Effector memory CD4-positive, alpha-beta T cell (primary cell): ENCODE measurements at places on chromosomes 4 and X.

DNA sequence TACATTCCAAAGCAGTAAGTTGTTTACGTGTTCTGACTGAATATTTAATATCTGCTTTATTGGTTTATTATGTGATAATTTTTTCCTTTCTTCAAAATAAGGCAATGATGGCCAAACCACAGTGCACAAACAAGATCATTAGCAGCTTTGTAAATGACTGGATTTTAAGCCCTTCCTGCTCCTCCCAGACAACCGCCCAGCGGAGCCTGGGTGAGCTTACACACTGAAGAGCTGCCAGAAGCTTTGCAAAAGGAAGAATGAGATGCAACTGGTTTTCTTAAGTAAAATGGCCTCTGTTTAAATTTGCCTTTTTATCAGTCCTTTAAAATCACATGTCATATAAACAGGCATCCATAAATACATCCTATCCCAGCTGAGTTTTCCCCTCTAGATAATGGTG, 52.2 kb downstream of the SPARCL1 start:
- no peak for DNase-seq

DNA sequence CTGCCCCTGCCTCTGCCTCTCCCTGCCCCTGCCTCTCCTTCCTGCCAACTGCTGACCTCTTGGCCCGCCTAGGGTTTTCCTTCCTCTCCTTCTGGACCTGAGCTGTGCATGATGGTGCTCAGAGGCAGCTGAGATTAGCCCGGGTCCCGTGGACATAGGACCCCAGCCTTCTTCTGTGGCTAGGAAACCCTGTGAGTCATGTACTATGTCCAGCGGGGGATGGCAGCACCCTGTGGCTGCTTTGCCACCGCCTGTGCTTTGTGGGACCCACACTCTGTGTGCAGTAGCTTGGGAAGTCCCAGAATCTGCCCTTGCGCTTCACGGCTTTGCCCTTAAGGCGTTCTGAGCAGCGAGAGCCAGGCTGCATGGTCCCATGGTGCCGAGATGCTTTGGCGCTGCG, 105.5 kb upstream of the PSAPL1 start:
- no peak for DNase-seq

GRCh38 chr4:16508968-16509367, 282.7 kb upstream of the TAPT1 start:
- no peak for DNase-seq

DNA sequence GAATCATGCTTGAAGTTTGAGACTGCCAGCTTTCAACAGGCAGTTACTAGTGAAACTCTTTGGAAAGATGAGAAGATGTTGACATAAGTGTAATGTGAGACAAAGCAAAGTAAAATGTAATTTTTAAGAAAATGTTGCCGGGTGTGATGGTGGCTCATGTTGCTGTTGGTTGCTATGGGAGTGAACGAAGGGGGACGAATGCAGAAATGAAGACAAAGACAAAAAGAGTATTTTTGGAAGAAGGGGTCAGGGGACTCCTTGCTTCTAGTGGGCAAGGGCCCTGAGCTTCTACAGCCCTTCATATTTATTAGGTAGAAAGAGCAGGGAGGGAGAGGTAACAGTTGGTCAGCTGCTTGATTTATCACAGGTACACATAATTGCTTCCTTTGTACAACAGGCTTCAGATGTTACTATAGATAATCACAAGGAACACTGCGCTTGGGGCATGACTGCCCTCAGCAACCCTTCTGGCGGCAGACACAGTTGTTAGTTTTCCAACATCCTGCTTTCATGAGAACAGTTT, 11.9 kb upstream of the UGDH start:
- no peak for DNase-seq

- DNase-seq, result no peak
Measured at GRCh38 chr4:141132072-141132708, 1.1 kb downstream of the RNF150 start.

GRCh38 chrX:37883196-37883595, 35.8 kb upstream of the DYNLT3 start:
- no peak for DNase-seq

DNA sequence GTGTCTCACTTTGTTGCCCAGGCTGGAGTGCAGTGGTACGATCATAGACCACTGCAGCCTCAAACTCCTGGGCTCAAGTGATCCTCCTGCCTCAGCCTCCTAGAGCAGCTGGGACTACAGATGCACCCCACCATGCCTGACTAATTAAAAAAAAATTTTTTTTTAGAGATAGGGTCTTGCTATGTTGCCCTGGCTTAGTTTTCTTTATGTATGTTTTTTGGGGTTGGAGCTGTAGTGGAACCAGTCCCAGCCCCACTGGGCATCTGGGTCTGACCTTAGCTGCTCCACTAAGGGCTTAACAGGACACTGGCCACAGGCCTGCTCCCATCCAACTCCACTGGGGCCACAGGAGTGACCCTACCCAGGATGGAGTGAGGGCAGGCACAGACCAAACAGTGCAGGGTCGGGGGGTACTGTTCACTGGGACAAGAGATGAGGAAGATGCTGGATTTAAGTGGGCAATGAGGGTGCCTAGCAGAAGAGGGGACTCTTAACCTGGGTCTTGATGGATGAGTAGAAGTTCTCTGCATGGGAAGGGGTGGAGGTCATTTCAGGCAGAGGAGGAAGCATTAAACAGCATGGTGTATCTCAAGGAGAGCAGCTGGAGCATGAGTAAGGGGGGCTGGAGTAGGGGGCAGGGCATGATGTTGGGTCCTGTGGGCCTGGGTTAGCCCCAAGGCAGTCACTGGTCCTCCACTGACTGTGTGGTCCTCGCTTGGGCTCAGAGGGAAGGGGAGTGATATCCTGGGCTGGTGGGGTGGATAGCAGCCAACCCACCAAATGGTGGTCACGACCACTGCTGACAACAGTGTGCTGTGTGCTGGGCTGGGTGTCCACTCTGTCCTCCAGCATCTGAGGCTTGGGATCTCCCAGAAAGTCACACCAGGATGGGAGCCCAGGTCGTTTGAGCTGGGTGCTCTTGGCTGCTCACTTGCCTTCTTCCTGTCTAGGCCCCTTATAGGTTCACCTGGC, 24.1 kb upstream of the ADD1 start:
- DNase-seq, result no peak
